ENCODE measurements at places on chromosomes 2 and 18. TPM values are rescaled to one million over a fixed set of nuclear protein-coding genes. Genes with fewer than 3 reads are reported as not detected.

GRCh38 chr2:33784488-33784887 lies 185.4 kb upstream of the FAM98A start:
- DNase-seq = no peak

- no peak for DNase-seq
These were observed 171.1 kb upstream of the UNC80 start for GRCh38 chr2:209600341-209601171.

- no peak for DNase-seq
These were observed 132.6 kb downstream of the C1D start for GRCh38 chr2:67930156-67930555.

The RAX gene
- polyA plus RNA-seq = not detected

- no peak for DNase-seq
These were observed 101.2 kb downstream of the ASXL2 start for GRCh38 chr2:25777077-25777476.

The RAB6C gene
- polyA plus RNA-seq = not detected

The RAB6D gene
- not detected for polyA plus RNA-seq

The ASB18 gene
- not detected for polyA plus RNA-seq

GRCh38 chr18:72160510-72161445 lies 383.4 kb downstream of the CBLN2 start:
- no peak for DNase-seq

DNA sequence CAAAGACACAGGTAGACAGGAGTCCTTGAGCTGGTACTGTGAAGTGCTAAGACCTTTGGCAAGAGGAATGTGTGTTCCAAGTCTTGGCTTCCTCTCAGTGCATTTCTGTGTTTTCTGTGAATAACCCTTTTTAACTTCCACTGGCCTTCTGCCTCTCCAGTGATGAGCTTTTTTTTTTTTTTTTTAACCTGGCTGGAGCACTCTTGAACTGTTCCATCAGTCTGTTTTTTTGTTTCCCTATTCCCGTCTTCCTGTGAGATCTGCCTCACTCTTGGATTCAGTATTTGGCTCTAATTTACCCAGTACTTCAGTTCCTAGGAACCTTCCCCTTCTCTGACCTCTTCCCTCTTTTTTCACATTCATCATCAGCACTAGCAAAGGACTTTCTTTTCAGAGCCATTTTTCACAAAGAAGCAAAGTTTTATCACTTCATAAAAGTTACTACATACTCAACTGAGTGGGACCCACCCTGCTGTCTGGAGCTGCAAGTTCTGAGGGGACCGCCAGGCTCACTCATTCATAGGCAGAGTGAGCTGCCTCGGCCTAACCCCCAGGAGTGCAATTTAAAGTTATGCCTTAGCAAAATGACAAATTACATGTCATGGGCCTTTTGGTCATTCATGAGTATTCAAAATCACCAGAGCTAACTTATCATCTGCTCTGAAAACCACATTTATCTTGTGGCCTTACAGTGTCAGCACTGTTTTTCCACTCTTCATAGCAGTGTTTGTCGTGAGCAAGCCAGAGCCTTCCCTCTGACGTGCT lies 126.9 kb upstream of the DAPL1 start:
- DNase-seq = no peak

DNA sequence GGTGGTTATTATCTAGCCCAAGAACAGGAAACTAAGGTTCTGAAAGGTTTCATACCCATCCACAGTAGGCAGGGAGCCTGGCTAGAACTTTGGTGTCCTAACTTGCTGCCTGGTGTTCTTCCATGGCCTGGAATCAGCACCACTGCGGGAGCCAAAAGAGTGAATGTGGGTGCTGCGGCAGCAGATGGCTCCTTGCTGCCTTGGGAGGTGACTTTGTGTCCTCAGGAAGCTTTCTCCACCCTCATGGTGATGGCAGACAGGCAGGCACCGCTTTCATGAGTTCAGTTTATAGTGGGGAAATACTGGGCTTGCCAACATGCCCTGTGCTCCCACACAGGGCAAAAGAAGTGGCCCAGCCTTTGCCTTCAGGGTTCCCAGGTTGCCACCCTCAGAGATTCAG lies 385.2 kb downstream of the BCL11A start:
- no peak for DNase-seq

The MSGN1 gene
- not detected for polyA plus RNA-seq

DNA sequence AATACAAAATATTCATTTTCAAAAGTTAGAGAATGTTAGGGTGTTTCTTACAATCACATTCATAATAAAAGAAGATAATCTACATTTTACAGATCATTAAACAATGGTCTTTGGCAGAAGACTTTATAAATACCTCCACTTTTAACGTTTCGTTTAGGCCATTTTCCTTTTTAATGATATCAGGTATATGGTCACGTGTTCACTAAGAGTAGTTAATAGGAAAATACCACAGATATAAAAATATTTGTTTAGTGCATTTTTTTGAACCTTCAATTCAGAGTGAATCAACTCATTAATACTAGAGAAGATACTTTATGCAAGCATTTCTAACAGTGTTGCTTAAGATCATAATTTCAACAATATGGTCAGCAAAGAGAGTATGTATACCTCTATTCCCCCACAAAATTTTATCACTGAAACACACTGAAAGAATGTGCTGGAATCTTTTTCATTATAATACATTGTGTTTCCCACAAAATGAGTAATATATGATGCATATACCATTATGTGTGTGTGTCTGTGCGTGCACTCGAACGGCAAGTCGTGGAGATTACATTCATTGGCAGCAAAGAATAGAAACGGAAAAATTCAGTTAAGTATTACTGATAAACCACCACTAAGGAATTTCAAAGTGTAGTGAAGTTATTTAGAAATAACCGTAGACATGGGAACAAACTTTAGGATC lies 319.9 kb upstream of the THUMPD2 start:
- DNase-seq = no peak

- no peak for DNase-seq
These were observed 631.5 kb downstream of the SUCLG1 start for GRCh38 chr2:83827618-83828017.

- no peak for DNase-seq
These were observed 41.8 kb upstream of the NAB1 start for GRCh38 chr2:190607014-190607597.

DNA sequence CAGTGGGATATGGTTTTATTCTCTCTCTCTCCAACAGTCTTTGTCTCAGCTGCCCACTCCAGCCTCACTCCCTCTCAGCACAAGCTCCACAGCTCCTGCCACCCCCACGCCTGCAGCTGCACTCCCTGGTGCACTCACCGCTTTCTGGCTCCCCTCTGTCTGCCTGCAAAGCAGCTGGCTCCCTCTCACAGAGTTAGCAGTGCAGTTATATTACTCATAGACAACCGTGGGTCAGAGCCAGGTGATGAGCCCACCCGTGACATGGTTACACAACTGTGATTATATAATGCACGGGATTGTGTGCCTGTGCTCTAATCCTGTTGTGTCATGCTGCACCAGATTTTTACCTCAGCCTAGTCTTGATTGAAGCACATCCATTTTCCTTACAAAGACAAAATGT lies 276.9 kb upstream of the CHAC2 start:
- no peak for DNase-seq

GRCh38 chr18:54776282-54776977 lies 51.8 kb upstream of the RAB27B start:
- DNase-seq = no peak

The TUBB8B gene
- polyA plus RNA-seq = 0.23 TPM

DNA sequence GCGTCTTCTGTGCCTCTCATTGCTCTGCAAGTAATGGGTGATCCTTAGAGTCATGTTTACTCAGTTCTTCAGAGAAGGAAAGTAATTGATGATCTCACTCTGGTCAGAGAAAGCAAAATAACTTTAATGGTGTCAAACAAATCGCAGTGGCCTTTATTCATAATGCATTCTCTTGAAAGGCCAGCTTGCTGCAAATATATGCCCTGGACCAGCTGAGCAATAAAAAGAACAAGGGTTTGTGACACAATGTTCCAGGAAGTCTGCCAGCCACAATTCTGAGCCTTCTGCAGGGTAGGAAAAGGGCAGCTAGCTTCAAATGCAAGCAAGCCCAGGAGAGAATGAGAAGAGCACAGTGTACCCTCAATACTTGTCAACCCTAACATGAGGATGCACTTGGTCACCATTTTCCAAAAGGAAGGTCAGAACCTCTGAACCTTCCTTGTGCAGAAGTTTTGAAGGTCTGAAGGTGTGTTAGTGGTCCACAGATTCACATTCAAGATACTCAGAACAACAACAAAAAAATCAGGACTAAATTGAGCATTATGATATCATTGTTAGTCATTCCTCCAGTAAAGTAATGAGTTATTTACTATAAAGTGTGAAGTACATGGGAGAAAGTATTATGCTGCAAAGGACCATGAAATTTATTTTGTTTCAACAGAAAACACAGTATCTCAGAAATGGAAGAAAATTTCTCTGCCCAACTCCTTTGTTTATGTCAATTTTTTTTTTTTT lies 355.6 kb downstream of the PAX3 start:
- no peak for DNase-seq

DNA sequence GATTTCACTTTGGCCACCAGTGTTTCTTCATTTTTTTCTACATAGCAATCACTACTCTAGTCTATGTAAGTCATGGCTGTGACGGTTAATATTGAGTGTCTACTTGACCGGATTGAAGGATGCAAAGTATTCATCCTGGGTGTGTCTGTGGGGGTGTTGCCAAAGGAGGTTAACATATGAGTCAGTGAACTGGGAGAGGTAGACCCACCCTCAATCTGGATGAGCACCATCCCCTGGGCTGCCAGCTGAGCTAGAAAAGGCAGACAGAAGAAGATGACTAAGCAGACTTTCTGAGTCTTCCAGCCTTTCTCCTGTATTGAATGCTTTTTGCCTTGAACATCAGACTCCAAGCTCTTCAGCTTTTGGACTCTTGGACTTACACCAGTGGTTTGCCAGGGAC lies 265.0 kb upstream of the SLC8A1 start:
- no peak for DNase-seq

The LGALSL gene
- polyA plus RNA-seq = not detected

- peak; percentile 17 for DNase-seq
These were observed 55.4 kb downstream of the NGEF start for GRCh38 chr2:232957657-232958090.

DNA sequence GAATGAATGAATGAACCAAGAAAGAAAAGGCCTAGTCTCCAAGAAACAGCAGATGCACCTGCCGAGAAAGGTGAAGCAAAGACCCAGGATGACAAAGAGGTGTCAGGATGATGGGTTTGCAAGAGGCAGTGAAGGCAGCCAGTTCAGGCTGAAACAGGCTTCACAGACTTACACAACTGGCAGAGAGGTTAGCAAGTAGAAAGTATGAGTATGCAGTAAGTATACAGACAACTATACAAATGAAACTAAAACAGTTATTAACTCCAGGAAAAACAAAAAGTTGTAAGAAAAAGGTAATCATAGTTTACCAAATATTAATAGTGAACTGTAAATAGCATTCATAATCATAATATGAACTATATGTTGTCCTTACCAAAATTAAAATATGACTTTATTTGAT lies 19.8 kb upstream of the RNU4ATAC start:
- DNase-seq = no peak

The RAD51AP2 gene
- not detected for polyA plus RNA-seq

The UGT1A10 gene
- not detected for polyA plus RNA-seq

The TRAPPC12 gene
- 35.2 TPM for polyA plus RNA-seq

GRCh38 chr2:74050151-74050550 lies 65.4 kb downstream of the TET3 start:
- DNase-seq = no peak

The GCG gene
- not detected for polyA plus RNA-seq

The VAMP5 gene
- polyA plus RNA-seq = 68.5 TPM

The MCM6 gene
- 5.3 TPM for polyA plus RNA-seq

DNA sequence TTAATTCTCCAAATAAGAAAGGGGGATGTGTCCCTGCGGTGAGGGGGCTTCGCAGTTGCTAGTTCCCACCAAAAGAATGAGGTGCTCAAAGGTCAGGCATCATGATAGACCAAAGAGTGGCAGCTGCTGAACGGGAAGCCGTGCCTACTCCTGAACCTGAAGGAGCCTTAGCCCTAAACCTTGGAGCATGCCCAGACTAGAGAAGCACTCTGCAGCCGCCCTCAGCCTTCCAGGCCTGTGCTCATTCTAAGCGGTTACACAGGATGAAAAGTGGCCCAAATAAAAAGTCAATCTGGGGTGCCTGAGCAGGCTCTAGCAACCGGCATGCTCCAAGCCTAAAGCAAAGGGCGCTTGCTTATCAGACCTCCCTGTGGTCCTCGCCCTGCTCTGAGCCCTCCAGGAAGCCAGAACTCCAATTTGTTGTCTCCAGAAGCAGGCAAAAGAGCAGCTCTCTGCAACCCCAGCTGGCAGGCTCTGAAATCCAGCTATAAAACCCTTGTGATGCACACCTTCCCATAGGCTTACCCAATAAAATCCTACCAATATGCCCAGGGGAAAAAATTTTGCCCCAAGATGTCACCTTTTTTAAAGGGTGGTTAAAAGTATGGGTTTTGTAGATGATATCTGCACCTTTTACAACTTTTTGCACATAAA lies 17.5 kb downstream of the UXS1 start:
- DNase-seq = no peak

- DNase-seq = no peak
These were observed 1.8 kb downstream of the ATP9B start for GRCh38 chr18:79071037-79071436.

DNA sequence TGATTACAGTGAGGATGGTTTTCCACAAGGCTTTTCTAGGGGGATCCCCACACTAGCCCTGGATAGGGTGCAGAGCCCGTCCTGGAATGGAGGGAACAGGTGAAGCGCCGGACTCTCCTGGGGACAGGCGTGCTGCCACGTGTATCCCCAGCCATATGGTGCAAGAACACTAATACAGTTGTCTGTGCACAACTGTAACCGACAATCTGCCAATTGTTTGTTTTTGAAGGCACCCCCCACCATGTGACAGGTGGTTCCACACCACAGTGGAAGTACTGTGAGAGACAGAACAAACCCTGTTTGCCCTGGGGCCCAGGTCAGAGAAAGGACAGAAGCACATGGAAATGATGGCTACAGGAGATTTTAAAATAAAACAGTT lies 52.9 kb downstream of the MYCN start:
- DNase-seq = no peak

DNA sequence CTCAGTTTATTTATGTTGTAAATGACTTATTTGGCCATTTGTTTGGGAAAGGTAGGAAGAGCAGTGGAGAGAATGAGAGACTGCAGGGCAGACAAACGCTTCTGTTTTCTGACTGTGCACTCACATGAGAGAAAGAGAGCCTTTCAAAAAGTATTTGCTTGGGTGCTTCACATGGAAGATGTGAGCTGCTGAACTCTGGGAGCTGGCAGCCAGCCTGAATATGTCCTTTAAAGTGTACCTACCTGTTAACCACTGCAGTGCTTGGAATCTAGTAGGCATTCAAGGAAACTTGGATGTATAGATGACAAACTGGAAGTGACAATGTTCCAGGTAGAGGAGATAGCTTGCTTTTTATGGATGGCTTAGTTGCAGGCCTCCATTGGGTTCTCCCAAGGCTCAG lies 68.8 kb downstream of the PTPRM start:
- DNase-seq = no peak

The DTNA gene
- not detected for polyA plus RNA-seq

- DNase-seq = no peak
These were observed 491.2 kb upstream of the DDX18 start for GRCh38 chr2:117323331-117323730.

The FSHR gene
- not detected for polyA plus RNA-seq

The BMP10 gene
- not detected for polyA plus RNA-seq

All from naive B cell (primary cell).